ENCODE measurements at places on chromosomes 1 and 21.

DNA sequence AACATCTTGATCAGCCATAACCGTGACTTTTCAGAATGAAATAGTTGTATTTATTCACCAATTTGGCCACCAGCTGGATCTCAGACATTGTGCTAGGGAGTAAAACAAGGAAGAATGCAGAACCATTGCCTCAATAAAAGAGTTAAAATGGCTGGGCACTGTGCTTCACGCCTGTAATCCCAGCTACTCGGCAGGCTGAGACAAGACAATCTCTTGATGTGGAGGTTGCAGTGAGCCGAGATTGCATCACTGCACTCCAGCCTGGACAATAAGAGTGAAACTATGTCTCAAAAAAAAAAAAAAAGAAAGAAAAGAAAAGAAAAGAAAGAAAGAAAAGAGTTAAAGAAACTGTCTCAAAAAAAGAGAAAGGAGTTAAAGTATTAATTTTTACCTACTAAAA, 199.5 kb downstream of the TPR start:
- DNase-seq = no peak

DNA sequence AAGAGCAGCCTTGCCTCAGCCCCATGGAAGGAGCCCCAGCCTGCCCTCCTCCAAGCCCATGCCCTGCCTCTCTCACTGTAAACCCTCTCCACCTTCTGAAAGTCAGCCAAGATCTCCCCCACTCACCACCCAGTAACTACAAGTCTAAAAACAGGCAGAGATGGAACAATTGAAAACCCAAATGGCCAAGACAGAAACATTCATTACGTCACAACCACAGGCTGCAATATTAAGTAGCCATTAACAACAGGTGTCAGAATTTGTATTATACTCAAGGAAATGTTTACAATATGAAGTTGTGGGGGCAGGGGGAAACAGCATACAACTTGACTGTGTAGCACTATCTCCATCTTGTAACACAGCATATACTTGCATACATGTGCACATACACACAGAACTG, 2.4 kb downstream of the IRF6 start:
- no peak for DNase-seq

DNA sequence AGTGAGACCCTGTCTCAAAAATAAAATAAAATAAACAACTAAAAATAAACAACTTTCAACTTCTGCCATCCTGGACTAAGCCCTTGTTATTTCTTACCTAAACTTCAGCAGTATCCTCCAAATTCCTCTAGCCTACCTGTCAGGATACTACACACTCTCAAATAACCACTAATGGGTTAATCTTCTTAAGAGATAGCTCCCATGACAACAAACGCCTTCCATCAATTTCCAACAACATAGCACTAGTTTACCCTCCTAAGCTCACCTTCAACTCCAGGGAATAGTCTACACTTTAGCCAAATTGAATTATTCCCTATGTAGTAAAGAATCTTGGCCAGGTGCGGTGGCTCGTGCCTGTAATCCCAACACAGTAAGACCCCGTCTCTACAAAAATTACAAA, 11.3 kb downstream of the AUNIP start:
- no peak for DNase-seq

DNA sequence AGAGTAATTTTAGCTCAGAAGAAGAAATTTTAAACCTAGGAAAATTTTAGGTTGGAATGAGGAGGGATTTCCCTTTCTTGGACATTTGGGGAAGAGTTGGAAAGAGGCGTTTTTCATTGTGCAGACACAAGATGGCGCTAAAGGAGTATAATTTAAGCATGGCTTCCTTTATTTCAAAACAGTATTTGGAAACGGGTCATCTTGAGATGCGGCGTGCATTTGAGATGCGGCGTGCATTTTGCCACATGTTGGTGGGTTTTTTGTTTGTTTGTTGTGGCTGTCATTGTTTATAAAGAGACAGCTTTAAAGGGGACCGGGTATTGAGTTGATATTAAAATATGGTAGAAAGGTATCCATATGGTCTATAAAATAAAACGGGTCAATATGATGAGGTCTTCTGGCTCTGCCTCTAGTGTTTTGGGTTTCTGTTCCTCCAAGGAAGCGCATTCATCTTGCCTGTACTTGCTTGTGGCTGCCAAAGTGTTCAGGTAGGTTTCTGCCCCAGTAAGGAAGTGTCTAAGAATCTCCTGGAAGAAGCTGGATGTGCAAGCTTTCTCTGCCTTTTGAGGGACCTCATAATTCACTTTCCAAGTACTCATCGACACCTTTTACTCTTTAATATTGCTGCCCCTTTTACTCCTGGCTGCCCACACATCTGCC, 210.3 kb downstream of the SLC35F3 start:
- DNase-seq = peak; percentile 35

DNA sequence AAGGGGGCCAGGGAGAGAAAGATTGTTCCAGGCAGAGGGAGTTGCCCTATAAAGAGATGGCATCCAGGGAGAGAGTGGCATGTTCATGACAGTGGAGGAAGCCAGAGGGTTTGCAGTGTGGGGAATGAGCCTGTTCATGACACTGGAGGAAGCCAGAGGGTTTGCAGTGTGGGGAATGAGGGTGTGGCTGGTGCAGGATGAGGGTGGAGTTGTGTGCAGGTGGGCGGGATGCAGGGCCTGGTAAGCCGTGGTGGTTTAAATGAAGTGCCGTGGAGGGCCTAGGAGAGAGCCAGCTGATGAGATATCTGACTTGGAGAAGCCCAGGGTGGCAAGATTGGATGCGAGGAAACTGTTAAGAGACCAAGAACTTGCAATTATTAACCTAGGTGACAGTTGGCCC, 131.8 kb downstream of the CAMTA1 start:
- DNase-seq = no peak

DNA sequence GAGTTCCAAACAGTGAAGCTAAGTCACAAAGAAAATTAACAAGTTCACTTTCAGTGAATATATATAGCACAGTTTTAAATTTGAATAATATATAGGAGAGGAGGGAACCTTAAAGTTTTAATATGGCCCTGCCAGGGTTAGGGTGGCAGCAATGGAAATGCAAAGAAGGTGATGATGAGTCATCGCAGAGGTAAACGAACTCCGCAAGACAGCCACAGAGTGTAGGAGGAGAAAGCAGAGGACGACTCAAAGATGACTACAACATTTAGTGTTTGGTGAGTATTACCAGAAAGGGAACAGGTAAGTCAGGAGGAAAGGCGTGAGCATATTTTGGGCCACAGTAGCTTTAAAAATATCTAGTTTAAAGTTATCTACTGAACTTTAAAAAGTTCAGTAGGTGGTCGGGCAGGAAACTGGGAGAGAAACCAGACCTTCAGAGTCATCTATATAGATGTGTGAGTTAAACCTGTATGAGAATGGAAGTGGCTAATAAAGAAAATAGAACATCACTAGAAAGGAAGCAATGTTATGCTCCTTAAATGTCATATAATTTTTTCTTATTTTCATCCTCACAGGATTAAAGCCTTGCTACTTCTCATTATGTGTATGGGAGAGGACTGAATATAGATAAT, 75.7 kb downstream of the UCHL5 start:
- DNase-seq = no peak

- no peak for DNase-seq
Observed at GRCh38 chr1:44620072-44620471, 54.2 kb downstream of the TMEM53 start.

DNA sequence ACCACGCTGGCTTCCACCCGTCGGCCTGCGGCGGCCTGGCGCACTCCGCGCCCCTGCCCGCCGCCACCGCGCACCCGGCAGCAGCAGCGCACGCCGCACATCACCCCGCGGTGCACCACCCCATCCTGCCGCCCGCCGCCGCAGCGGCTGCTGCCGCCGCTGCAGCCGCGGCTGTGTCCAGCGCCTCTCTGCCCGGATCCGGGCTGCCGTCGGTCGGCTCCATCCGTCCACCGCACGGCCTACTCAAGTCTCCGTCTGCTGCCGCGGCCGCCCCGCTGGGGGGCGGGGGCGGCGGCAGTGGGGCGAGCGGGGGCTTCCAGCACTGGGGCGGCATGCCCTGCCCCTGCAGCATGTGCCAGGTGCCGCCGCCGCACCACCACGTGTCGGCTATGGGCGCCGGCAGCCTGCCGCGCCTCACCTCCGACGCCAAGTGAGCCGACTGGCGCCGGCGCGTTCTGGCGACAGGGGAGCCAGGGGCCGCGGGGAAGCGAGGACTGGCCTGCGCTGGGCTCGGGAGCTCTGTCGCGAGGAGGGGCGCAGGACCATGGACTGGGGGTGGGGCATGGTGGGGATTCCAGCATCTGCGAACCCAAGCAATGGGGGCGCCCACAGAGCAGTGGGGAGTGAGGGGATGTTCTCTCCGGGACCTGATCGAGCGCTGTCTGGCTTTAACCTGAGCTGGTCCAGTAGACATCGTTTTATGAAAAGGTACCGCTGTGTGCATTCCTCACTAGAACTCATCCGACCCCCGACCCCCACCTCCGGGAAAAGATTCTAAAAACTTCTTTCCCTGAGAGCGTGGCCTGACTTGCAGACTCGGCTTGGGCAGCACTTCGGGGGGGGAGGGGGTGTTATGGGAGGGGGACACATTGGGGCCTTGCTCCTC, 1.9 kb downstream of the OLIG2 start:
- no peak for DNase-seq

DNA sequence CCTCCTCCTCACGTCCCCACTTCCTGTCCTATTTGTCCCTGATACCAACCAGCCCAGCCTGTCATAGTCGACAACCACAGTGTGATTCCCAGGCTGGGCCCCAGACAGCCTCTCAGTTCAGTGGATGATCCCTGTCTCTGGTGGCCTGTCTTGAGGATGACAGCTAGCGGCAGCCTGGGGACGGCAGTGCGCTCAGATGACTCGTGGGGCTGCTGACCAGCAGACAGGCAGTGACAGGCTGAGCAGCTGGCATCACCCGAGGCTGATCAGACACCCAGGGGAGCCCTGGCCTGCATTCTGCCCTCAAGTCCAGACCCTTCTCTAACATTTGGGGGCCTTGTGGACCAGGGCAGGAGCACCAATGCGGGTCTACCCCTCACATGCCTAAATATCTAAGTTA, 21.0 kb downstream of the NKAIN1 start:
- no peak for DNase-seq

DNA sequence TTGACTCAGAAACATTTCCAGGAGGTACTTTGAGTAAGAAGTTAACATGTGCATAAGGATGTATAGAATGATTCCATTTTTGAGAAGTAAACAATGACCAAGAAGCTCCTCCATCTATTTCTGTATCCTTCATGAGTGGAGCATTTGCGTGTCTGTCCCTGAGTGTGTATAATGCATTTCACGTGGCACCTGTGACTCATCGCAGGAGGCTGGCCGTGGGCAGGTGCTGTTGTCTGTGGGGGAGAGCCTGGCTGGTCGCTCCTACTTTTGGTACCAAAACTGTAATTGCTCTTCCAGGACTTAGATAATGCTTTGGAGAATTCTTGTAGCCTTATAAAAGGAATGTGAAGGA, 16.5 kb downstream of the SLC37A1 start:
- DNase-seq = no peak

DNA sequence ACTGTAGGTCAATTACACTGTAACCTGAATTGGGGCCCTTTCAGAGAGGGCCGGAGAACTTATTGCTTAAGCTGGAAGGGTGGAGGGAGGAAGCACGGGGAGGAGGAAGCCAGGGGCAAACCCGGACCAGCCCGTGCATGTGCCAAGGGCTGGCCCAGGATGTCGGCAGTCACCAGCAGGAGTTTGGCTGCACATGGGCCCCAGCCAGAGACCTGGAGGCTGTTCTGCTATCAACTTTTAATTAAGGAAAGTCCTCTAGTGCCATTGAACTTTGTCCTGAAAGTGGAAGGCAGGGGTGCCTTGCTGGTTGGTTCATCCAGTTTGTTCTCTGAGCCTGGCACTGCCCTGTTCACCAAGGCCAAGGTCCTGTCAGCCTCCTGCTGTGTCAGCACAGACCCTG, 200.8 kb upstream of the VAMP3 start:
- DNase-seq = no peak

GRCh38 chr1:16986560-16986959, 6.1 kb upstream of the MFAP2 start:
- no peak for DNase-seq

DNA sequence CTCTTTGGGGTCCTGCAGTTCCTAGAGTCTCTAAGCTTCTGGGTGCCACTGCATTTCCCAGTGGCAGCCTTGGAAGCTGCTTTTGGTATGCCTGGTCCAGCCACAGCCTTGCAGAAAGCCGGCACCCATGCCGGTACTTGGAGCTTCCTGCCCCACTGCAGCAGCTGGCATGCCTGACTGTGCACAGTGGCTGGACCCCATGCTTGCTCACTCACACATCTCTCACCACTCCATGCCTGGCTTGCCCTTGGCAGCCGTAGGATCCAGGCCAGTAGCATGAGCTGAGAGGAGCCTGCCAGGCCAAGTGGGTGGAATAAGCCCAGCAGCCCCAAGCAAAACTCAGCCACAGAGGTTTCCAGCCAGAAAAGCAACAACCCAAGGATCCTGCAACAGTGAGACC, 20.3 kb upstream of the FNBP1L start:
- no peak for DNase-seq

DNA sequence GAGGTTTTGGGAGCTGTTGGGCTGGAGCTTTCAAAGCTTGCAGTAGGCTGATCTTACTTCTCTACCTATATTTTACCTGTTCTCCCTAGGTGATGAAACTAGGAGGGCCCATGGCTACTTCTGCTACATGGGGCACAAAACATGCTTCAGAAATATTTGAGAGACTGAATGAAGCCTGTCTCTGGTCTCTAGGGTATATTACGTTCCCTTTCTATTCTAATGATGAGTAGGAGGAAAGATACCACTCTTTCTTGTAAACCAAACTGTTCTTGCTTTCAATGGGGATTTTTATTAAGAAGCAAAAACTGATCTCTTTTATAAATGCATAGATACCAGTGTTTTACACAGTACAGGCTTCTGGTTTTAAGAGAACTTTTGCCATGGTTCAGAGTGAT, 103.1 kb downstream of the GALNT2 start:
- DNase-seq = no peak

DNA sequence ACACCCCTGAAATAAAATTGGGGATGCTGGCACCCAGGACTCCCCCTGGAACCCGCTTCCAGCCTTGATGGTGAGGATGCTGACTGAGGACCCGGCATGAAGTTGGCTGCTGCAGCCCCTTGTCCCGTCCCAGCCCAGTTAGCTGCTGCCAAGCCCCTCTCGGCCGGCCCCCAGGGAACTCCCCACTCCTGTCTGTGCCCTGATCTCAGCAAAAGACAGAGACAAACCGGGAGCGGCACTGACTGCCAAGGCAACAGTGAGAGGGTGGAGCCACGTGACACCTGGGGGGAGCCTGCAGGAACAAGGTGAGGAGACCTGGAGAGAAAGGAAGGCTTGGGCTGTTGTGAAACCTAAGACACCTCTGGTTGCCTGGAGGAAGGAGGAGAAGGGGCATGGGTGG, 24.7 kb downstream of the CASZ1 start:
- no peak for DNase-seq

DNA sequence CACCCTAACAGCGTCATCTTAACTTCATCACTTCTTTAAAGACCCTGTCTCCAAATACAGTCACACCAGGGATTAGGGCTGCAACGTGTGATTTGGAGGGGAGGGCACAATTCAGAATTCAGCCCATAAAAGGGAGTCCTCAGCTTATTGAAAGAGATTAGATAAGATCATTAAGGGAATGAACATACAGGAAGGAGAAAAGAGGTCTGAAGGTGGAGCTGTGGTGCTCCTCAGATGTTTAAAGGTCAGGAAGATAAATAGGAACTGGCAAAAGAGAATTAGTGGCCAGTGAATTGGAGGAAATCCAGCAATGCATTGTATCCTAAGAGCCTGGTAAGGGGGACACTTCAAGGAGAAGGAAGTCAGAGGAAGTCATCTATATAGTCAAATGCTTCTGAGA, 113.5 kb downstream of the PROX1 start:
- DNase-seq = no peak

Data from HL-60 (cell line).